ENCODE measurements at places on chromosomes 6 and 20. TPM values are rescaled to one million over a fixed set of nuclear protein-coding genes. Genes with fewer than 3 reads are reported as not detected.

The OPRM1 gene
- total RNA-seq: not detected

The LY6G6D gene
- not detected for total RNA-seq

The PPARD gene
- total RNA-seq: 67.9 TPM

The FGD2 gene
- 2.5 TPM for total RNA-seq

The DEF6 gene
- 11.0 TPM for total RNA-seq

The ANKEF1 gene
- total RNA-seq: 3.3 TPM

The BFSP1 gene
- not detected for total RNA-seq

The PRL gene
- not detected for total RNA-seq

The SLC22A23 gene
- 79.5 TPM for total RNA-seq

The DPPA5 gene
- not detected for total RNA-seq

The RIN2 gene
- 121 TPM for total RNA-seq

The EGFL8 gene
- total RNA-seq: 28.1 TPM

The OR12D3 gene
- not detected for total RNA-seq

The SNAI1 gene
- total RNA-seq: 1.1 TPM
